ENCODE measurements at places on chromosomes 11 and 22.

- DNase-seq: no peak
Measured at GRCh38 chr11:75465701-75466531, 32.9 kb upstream of the KLHL35 start.

DNA sequence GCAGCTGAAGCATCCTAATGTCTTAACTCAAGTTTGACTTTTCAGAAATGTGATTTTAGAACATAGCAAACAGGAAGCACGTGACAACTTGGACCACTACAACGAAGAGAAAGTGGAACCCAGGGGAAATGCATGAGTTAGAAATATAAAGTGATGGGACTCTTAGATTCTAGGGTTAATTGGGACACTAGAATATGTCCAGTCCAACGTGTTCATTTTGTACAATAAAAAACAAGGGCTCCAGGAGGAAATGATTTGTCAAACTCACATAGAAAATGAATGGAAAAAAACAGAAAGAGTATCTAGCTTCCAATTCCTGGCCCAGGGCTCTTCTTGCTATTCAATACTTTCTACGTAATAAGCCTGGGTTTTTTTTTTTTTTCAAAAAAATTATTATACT, 30.7 kb downstream of the TIMP3 start:
- no peak for DNase-seq

DNA sequence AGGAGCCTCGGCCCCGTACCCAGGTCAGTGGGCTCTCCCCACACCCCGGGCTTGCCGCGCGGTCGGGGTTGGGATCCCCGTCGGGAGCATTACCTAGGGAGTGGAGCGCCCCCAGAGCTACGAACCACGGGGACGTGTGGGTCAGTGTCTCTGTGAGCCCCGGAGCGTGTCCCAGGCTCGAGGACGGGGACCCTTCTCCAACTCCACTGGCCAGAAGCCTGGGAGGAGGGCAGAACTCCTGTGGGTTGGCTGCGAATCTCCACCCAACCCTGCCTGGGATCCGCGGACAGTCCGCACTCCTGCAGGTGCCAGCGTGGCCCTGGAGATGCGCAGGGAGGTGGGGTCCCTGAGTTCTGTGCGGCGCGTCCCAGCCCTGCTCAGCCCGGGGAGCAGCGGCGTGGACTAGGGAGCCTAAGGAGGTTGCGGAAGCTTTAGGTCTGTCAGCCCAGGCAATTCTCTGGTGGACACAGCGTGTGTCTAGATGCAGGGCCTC, 346 bp downstream of the PPFIBP2 start:
- peak; percentile 66 for DNase-seq

DNA sequence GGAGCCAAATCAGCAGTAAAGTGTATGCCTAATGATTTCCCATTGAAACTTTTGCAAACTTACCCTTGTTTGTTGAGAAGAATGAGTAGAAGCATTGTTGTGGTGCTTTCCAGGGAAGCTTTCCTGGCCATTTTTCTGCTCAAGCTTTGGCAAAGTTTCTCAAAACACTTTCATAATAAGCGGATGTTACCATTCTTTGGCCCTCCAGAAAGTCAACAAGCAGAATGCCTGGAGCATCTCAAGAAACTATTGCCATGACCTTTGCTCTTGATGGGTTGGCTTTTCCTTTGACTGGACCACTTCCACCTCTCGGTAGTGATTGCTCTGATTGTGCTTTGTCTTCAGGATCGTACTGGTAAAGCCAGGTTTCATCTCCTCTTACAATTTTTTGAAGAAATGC, 10.7 kb downstream of the PIWIL4 start:
- no peak for DNase-seq

DNA sequence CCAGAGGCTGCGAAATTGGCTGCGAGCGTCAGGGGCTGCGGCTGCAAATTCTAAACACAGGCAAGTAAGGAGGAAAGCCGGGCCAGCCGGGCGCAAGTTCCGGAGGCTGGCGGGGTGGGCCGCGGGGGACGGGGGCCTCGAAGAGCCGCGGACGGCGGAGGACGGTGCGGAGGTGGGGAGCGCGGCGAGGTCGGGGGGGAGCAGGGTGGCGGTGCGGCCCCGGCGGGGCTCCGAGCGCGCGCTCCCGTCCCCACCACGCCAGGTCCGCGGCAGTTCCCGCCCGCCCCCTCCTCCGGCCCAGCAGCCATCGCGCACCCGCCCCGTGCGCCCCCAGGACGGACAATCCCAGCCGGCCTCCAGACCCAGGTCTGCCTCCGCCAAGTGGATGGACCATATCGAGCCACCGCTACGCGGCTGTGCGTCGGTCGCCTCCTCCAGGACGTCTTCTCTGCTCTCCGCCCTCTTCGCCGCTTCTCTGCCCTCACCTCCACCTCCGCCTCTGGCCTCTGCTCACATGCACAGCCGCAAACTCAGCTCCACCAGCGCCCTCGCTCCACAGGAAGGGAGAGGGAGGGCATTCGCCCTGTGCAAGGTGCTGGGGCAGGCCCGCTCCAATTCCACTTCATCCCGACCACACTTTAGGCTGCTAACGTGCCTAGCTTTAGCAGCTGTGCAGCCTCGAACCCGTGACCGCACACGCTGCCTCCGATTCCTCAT, 7.2 kb downstream of the ELFN2 start:
- DNase-seq: no peak

DNA sequence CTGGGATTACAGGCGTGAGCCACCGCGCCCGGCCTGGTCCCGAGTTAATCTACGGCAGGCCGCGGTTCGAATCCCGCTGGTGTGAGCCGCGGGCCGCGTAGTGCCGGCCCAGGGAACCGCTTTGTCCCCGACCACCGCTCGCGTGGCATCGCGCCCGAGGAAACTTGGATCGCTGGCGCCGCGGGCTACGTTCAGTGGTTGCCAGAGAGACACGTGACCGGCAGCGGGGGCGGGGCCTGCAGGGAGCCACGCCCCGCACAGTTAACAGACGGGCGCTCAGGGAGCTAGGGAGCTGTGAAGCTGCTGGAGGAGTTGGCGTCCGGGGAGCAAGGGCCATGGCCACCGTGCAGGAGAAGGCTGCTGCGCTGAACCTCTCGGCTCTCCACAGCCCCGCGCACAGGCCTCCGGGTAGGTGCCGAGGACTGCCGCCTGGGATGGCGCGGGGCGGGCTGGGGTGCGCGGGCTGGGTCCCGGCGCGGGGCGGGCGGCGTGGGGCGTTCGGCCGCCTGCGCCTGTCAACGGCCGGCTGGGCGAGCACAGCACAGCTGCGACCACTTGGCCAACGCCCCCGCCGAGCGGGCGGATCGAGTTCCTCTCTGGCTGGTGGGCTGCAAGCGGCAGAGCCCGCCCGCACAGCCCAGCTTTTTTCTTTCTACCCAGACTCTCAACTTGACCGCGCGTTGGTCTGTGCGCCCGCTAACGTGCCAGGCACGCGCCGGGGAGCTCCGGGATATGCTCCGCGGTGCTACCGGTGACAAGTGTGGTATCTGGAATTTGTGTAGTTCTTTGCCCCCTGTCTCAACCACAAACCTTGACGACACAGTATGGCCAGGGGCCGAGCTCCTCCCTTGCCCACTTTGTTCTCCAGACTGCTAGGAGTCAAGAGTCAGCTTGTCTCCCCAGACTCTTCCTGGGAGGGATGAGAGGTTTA, at the start of gene DEPDC7:
Gene DEPDC7 (plus strand): TSS at position 258 of the 931 bp plus-strand sequence. CDS start 78 bp downstream, at position 336.
- DNase-seq: peak; percentile 94

GRCh38 chr11:69508974-69509373, 27.5 kb downstream of the LINC01488 start:
- DNase-seq: no peak

GRCh38 chr11:45169310-45170072, 23.1 kb downstream of the PRDM11 start:
- DNase-seq: no peak

- no peak for DNase-seq
Measured at GRCh38 chr22:36010882-36011281, 17.7 kb downstream of the RBFOX2 start.

GRCh38 chr11:106133529-106133928, 56.1 kb downstream of the AASDHPPT start:
- no peak for DNase-seq

DNA sequence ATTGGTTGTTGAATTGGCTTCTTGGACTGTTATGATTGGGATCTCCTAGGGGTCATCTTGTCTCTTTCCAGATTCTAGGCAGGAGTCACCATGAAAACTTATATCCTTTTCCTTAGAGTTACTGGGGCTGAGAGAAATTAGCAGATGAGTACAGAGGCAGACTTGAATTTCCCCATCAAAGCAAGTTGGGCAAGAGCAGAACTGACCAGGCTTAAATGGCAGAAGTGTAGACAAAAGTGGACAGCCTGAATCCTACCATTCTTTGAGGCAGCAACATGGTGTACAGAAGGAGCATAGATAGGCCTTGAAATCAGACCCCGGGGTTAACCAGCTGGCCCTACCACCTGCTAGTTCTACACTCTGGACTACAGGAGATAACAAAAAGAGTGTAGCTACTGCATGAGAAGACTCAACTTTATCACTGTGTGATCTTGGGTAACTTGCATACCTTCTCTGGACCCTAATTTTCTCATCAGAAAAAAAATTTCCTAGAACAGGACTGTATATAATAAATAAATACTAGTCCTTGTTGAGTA, 427.4 kb upstream of the CADM1 start:
- DNase-seq: no peak

- no peak for DNase-seq
Measured at GRCh38 chr11:11935536-11935935, 72.9 kb downstream of the DKK3 start.

- no peak for DNase-seq
Measured at GRCh38 chr22:36818010-36818642, 1.3 kb upstream of the PVALB start.

DNA sequence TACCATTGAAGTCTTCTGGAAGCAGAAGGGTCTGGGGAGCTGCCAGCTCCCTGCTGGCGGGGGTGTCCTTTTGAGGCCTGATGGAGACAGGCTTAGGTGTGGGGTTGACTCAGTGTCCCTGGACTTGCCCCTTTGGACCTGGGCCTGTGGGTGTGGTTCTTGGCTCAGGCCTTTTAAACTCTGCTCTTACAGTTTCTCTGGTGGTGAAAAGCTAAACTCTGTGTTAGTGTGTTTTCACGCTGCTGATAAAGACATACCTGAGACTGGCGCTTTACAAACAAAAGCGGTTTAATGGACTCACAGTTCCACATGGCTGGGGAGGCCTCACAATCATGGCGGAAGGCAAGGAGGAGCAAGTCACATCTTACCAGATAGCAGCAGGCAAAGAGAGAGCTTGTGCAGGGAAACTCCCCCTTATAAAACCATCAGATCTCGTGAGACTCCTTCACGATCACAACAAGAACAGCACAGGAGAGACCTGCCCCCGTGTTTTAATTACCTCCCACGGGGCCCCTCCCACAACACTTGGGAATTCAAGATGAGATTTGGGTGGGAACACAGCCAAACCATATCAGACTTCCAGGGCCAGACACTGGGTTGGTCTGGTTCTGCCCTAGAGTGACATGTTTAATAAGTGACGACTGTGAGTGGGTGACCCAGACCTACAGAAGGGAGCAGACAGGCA, 26.5 kb downstream of the GRAMD4 start:
- DNase-seq: no peak

GRCh38 chr11:72972496-72973128, 158.4 kb downstream of the ATG16L2 start:
- no peak for DNase-seq

DNA sequence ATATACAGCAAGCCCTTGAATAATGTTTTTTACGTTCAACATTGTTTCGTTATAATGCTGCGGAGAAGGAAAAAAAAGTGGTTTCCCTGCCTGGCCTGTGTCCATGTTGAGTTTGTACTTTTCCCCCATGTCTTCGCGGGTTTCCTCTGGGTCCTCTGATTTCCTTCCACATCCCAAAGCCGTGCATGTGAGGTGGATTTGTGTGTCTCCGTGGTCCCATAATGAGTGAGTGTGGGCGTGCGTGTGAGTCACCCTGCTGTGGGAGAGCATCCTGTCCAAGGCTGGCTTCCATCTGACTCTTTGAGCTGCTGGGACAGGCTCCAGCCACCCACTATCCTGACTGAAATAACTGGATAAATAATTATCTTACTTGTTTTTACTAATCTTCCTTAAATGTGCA, 29.6 kb upstream of the SNX19 start:
- peak; percentile 59 for DNase-seq

- DNase-seq: no peak
Measured at GRCh38 chr11:101211407-101211975, 81.9 kb upstream of the PGR start.

GRCh38 chr11:7605186-7605943, 67.9 kb downstream of the CYB5R2 start:
- no peak for DNase-seq

DNA sequence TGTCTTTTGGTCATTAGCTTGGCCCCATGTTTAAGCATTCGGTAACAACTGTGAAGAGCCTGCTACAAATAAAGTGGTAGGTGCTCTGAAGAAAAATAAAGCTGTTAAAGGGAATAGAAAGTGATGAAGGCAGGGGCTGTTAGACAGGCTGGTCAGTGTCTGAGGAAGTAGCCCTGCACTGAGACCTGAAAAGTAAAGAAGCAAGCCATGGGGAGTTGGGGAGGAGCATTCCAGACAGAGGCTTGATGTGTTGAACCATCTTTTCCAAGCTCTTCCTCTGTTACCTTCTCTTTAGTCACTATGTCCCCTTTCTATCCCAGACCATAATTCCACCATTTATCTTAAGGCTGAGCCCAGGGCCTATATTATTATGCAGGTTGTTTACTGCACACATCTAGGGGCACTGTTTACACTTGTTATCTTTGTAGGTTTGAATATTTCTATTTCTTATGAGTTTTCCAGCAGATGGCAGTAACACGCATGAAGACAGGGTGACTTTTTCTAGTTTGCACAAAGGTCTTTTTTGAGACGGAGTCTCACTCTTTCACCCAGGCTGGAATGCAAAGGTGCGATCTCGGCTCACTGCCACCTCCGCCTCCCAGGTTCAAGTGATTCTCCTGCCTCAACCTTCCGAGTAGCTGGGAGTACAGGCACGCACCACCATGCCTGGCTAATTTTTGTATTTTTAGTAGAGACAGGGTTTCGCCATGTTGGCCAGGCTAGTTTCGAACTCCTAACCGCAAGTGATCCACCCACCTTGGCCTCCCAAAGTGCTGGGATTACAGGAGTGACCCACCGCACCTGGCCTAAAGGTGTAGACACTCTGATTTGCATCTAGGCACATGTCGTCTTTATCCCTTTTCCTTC, 23.0 kb downstream of the ZFTA start:
- no peak for DNase-seq

DNA sequence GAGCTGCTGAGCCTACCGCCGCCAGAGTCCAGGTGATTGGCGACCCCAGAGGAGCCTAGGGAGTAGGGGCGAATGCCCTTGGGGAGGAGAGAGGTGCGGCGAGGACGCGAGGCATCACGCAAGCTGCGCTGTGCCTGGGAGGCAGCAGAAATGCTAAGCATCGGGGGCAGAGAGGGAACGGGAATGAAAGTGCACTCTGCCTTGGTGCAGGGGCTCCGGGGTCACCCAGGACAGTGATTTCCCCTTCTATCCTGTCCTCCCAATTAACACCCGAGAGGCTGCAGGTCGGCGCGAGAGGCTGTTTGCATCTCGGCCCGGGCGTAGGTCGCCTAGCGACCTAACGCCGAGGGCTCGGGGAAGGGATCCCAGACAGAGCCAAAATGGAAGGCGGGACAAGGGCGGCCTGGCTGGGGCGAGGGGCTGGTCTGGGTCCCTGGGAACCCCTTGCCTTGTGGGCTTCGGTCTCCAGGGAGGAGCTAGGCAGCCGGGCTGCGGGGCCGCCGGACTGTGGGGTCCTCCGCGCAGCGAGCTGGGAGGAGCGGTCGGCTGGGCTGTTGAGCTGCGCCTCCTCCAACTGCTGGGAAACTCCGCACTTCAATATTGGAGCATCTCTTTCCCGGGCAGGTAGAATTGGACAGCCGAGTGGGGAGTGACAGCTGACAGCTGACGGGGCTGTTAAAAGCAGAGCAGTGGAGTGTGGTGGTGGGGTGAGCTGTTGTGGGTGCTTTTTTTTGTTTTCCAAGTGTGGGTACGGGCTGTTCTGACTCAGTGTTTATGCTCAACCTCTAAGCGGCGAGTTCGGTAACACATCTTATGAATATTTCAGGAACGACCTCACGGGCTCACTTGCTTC, 657 bp downstream of the ELMOD1 start:
- no peak for DNase-seq

Measured in psoas muscle (tissue), 8 donors.